ENCODE measurements at places on chromosomes 7 and 10.

- no peak for DNase-seq
These were observed 241.1 kb upstream of the LRGUK start for GRCh38 chr7:133886086-133886485.

DNA sequence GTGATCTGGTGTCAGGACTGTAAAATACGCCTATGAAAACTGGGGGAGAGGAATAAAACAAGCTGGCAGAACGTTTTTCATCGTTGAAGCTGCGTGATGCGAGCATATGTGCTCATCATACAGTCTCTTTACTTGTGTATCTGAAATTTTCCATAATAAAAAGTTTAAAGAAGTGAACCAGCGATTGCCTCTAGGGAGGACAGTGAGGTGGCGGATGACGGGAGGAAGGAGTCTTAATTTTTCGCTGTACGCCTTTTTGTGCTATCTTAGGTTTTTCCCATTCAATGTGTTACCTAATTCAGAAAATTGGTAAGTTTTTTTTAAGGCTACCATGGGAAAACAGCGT is 891 bp upstream of the WAPL start:
- no peak for DNase-seq

DNA sequence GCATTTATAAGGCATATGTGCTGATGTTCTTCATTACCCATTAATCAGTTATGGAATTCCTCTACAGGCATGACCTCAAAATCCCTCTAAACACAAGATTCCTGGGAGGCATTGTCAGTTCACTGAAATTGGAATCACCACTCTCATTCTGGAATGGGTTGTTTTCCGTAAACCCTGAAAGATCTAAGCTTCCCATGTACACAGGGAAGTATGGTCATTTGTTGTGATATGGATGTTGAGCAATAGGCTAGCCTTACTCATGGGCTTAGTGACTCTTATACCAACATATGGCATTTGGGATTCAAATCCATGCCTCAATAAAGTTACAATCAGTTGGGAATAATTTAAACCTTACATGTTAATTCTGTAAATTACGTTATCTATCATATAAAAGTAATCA is 258.0 kb downstream of the XPNPEP1 start:
- no peak for DNase-seq

GRCh38 chr7:42342381-42342780 is 105.4 kb upstream of the GLI3 start:
- DNase-seq: no peak

DNA sequence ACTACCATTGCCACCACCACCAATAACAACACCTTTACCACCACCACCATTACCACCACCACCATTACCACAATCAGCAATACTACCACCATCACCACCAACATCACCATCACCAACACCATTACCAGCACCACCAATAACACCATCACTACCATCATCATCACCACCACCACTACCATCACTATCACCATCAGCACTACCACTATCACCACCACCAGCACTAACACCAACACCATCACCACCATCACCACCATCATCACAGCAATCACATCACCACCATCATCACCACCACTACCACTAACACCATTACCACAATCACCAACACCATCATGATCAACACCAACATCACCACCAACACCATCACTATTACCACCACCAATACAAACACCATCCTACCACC is 249.5 kb downstream of the GRID1 start:
- no peak for DNase-seq

GRCh38 chr10:63268149-63268797 is 135.1 kb downstream of the NRBF2 start:
- DNase-seq: no peak

DNA sequence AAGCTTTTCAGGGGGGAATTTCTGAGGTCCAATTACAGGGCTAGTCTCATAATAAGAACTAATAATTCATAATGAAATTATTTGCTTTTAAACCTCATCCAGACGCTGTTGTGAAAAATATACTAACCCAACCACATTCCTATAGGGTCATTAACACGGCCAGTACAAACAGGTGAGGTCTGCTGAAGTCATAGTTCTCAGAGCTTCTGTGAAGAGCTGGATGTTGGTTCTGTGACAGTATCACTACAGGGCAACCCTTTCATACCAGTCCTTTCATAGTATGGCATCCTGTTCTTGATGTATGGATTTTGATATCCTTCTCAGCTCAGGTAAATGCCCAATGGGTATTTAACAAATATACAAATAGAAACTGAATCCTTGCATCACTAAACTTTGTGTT is 62.3 kb upstream of the FAM133B start:
- no peak for DNase-seq

GRCh38 chr10:131850383-131850870 is 50.4 kb upstream of the PPP2R2D start:
- DNase-seq: no peak

- no peak for DNase-seq
These were observed 94.0 kb downstream of the AKR1D1 start for GRCh38 chr7:138170298-138170697.

DNA sequence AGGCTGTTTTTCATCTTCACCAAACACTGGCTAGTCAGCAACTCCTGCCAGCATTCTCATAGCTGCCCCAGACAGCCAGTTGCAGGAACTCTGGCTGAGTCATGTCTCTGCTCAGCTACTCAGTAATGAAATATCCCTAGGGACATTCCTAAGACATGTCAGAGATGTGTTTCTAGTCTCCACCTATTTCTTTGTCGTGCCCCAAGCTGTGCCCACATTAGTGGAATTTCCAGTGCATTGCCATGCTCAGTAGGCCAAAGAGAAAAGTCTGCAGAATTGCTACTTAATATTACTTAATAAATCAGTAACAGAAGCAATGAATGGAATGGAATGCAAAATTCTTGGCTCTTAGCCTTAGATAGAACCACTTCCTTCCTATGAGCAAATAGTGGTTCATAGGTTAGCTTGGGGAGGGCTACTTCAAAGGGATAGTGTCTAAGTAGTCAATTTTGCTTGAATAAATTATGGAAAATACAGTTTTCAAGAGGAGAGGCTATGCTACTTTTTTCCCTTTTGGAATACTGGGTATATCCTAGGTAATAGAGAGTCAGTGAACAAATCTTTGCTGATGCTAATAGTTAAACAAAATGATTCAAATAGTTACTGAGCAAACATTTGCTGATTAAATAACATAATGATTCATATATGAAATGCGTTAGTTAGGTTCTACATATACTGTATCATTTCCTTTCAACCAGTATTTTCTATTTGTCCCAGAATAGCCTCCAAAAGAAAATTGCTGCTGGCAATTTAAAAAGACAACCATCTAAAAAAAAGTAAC is 23.6 kb upstream of the SEMA3C start:
- peak; percentile 58 for DNase-seq

GRCh38 chr10:93854975-93855374 is 38.8 kb upstream of the SLC35G1 start:
- no peak for DNase-seq

DNA sequence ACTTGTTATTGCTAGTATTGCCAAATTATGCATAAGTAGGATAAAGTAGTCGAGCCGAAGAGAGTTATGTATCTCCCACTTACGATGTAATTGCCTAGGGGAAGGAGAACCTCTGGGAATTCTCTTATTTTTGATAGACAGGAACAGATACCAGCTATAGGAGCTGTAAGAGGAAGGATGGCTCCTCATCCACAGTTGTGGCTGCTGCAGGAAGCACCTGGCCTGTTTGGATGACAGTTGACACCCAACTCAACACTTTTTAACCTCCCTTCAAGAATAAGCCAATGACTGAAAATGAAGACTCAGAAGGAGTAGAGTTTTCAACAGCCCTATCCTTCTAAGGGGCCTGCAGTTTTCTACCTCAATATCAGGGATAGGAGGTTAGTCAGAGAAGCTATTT is 6.3 kb downstream of the DYDC1 start:
- no peak for DNase-seq

GRCh38 chr10:80538481-80539185 is 931 bp downstream of the SH2D4B start:
- no peak for DNase-seq

GRCh38 chr7:138074540-138074939 is 1.7 kb upstream of the AKR1D1 start:
- no peak for DNase-seq

- no peak for DNase-seq
These were observed 7.1 kb downstream of the CPED1 start for GRCh38 chr7:120995654-120996053.

DNA sequence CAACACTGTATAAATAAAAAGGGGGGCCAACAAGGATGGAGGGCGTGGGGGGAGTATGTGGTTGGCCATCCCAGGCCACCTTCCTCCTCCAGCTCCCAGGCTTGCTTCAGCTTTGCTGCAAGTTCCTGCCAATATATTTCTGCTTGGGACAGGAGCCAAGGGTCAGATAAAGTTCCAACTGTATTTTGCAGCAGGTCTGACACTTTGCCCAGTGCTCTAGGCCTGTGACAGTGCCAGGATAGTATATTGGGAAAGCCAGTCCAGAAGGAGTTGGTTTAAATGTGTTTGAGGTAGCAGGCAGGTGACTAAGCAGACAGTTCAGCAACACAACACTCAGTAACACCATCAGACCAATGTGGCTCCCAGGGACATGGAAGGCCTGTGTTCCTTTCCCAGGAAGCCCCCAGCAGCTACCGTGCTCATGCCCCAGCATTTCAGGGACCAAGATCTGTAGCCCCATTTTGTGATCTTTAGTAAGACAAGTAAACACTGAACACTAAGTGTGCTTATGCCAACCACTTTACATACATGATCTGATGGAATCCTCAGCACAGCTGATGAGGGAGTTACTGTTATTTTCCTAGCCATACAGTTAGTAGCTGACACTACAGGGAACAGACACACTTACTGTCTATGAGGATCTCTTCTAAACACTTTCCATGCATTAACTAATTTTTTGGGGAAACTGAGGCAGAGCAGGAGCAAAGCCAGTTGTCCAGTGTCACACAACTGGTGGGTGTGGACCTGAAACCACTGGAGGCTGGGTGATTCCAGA is 38.9 kb downstream of the DNAJB12 start:
- peak; percentile 85 for DNase-seq

DNA sequence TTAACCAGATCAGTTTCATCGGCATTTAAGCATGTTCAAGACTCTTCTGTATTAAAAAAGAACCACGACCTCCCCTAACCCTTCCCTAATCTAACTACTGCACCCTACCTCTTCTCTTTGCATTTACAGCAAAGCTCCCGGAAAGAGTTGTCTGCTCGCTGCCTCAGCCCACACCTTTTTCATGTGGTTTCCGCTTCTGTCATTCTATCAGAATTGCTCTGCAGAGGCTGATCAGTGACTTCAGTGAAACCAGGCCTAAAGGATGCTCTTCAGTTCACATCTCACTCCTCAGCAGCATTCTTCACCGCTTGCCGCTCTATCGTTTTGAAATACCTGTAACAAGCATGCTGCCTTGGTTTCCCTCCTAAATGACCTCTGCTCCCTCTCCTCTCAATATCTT is 160.9 kb downstream of the SDK1 start:
- DNase-seq: no peak

DNA sequence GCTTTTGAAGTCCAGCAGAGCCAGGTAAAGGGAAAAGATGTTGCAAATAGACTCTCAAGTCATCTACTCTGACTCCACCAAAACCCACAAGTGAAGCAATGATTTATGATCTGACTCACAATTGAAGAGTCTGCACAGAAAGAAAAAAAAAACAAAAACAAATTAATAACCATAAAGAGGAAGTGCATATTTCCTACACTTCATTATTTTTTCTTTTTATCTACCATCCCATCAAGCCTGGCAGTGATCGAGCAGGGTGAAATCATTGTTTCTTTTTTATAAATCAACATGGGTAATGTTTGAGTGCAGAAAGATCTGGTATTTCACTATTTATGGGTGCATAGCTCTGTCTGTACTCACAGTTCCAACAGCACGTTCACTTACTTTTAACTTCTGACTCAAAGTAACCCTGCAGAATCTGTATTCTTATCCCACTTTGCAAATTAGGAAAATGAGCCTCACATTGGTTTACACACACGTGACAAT is 829.0 kb downstream of the TNS3 start:
- no peak for DNase-seq

GRCh38 chr10:31630861-31631567 is 297.6 kb downstream of the ARHGAP12 start:
- peak; percentile 33 for DNase-seq

DNA sequence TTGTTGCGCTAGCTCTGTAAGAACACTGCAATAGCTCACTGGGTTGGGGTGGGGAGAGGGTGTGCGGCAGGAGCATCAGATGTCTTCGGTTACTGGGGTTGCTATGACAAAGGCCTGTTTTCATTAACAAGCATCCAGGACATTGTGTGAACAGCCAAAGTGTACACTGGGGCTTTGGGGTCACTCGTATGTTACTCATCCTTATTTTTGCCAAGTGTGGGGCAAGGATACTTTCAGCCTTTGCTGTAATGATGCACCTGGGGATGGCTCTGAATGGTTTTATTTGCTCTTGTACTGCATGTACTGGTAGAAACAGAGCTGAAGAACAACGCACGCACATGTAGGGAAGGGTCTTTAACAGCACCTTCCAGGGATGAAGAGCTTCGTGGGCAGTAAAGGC is 73.0 kb upstream of the AFAP1L2 start:
- DNase-seq: peak; percentile 82

- no peak for DNase-seq
These were observed 315.2 kb upstream of the GLI3 start for GRCh38 chr7:42552227-42552626.

DNA sequence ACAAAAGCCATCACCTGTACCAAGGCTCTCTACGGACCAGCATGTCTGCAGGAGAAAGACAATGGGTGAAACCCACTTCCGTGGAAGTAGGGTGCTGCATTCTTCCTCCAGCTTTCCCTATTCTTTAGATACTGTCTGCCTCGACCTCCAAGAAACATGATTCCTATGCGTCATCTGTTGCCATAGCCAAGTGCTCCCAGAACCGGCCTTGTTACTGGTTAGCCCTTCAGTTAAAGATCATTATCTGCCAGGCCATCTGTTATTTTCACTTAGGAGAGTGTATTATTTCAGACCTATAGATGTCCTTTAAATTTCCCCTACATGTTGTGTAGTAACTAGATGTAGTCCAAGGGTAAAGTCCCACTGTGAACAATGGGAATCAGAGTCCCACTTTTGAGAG is 89.0 kb upstream of the KIAA1217 start:
- no peak for DNase-seq

DNA sequence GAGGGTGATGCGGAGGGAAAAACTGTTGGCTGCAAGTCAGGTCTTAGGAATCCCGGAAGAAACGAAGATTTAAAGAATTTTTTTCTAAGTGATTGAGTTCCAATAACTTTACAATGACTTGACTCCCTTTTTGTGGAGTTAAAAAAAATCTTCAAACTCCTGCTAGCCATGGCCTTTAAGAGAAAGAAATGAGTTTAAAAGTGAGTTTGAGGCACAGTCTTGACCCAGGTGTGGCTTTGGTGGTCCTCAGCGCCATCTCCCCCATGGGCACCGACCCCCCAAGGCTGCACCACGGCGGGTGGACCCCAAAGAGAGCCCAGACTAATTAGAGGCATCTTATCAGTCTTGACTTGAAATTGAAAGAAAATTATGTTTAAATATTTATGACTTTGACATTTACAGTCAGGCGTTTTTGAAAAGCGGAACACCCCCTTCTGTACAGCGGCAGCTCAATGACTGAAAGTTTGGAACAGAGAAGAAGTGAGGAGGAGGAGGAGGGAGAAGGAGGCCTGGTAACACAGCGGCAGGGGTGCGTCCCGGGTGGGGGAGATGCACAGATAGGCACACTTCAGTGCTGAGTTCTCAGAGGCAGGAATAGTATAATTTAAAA is 349.6 kb downstream of the DNAJB6 start:
- DNase-seq: peak; percentile 2

GRCh38 chr7:137454767-137455166 is 111.2 kb upstream of the PTN start:
- DNase-seq: peak; percentile 61
